Pulmonary artery endothelial cell (primary cell): ENCODE measurements at places on chromosomes 12 and 14. TPM values are rescaled to one million over a fixed set of nuclear protein-coding genes. Genes with fewer than 3 reads are reported as not detected.

Gene CPNE6
- not detected in 2 replicates for total RNA-seq

Gene NAA25
- total RNA-seq = 22.6 and 29.2 TPM in 2 replicates

DNA sequence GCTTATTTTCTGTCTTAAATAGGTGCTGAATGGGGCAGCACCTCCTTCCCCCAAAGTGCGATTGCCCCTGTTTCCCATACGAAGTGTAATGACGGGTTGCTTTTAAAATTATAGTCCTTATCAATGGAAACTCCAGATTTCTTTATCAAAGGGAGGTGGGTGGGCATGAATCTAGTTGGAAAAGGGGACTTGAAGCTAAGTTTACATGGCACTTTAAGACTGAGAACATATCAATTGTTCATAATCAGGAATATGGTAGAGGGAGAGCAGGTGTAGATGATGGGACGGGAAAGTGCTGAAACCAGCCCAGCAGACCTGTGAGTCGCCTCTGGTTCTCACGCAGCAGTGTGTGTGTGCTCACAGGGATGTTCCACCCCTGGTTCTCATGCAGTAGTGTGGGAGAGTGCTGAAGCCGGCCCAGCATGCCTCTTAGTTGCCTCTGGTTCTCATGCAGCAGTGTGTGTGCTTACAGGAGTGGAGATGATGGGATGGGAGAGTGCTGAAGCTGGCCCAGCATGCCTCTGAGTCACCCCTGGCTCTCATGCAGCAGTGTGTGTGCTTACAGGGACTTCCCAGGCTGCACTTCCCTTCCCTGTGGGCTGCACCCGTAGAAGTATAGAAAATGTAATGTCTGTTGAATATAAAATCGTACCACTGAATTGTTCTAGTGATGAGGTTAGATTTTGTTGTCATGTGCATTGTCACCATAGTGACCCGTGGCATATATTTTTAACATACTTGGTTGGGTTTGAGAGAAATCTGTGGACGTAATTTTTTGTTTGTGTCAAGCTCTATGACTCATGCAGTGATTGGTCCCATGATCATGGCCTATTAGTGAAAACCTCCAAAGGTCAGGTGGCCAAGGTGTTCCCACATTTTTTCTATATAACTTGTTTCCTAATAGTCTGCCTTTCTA is 51.6 kb downstream of the GPATCH2L start:
- peak; percentile 20 for DNase-seq

DNA sequence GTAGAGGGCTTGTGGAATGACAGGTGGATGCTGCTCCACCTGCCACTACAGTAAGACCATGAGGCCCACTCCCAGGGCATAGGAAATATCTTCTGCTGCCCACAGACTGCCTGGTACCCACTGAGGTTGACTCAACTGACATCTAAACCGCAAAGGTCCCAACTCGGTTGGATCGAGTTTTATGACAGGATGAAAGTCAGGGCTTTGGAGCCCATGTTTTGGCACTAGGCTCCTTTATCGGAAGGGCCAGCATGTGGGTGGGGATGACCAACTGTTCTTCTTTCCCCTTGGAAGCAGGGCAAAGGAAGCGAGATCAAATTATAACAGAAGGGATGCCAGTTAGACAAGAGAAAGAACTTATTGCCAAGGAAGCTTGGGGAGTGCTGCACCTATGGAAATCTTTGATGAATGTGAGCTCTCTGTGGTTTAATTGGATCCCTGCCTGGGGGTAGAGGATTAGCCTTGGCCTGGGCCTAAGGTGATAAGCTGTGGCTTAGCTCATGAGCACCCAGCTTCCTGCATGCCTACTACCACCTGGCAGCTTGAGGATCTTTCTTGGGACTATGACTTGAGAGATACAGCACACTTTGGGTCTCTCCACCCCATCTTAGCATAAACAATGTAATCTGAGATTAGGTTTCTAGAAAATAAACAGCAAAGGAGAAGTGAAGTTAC is 121.8 kb downstream of the KCNA5 start:
- no peak for DNase-seq

DNA sequence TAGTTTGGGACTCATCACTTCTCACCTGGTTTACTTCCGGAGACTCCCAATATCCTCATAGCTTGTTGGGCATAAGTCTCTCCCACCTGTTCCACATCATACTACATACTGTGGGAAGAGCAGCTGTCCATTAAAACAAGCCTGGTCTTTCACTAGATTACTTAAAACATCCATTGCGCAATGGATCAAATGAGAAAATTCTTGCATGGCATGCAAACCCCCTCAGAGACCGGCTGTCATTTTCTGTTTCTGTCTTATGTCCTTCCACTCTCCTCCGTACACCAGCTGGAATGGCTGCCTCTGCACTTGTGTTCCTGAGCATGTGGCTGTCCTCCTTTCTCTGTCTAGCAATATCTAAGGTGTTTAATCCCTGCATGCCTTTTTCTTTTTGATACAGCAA is 265.6 kb downstream of the TMEM117 start:
- no peak for DNase-seq

GRCh38 chr12:56928262-56928661 is 5.9 kb downstream of the SDR9C7 start:
- no peak for DNase-seq

- no peak for DNase-seq
Measured at GRCh38 chr14:65168840-65169239, 66.5 kb upstream of the MAX start.

Gene PLBD2
- 18.0 and 26.7 TPM in 2 replicates for total RNA-seq

- DNase-seq = no peak
Measured at GRCh38 chr12:46493834-46494181, 121.2 kb upstream of the SLC38A2 start.

GRCh38 chr14:71563492-71564153 is 368.6 kb upstream of the RGS6 start:
- no peak for DNase-seq

GRCh38 chr14:64937821-64938193 is 4.7 kb downstream of the GPX2 start:
- no peak for DNase-seq

DNA sequence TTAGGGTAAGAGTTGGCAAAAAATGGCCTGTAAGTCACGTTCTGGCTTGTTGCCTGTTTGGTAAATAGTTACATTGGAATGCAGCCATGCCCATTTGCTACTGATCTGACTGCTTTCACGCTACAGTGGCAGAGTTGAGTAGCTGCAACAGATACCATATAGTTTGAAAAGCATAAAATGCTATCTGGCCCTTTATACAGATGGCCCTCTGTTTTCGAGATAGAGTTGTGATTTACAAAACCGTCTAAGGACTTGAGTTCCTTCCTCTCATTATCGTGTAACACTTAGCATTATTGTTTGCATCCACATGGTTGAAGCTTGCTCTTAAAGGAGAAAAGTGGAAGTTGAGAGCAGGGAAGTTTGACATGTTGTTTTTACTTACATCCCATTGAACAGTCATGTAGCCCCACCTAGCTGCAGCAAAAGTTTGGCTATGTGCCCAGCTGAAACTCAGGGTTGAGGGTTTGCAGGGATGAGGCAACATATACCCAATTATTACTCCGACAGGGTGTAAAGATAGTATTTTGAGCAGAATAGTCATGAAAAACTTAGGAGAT is 11.3 kb upstream of the SCFD1 start:
- peak; percentile 54 for DNase-seq

DNA sequence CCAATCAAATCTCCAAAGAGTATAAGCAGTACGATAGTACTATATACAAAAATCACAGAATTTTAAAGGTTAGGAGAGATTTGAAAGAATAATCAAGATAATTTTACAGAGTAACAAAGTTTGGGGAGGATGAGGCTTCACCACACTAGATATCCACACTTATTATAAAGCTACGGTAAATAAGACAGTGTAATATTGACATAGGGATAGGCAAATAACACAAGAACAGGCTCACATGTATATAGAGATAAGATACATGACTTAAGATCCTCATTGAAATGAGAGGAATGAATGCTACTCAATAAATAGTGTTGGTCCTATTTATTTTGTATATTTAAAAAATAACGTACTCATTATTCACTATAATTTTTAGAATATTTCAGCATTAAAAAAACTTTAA is 26.2 kb downstream of the NUMB start:
- DNase-seq = no peak

Gene G2E3
- 14.0 and 34.1 TPM in 2 replicates for total RNA-seq

Gene PRIM1
- 12.7 and 16.2 TPM in 2 replicates for total RNA-seq

DNA sequence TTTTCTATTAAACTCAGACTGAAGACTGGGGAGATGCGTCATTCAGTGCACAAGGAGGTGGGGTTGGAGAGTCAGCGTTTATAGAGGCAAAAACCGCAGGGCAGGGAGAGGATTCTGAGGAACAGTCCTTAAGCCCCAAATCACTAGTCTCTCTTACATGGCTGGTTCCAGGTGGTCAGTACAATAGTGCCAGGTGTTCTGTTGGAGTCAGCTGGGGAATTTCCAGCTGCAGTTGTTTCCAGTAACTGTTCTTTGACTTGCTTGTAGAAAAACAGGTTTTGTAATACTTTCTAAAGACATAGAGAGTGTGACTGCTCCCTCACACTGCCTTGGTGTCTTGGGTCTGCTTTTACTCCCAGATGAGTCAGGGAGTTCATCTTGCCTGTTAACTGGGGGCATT is 192.2 kb downstream of the TMTC3 start:
- DNase-seq = no peak

DNA sequence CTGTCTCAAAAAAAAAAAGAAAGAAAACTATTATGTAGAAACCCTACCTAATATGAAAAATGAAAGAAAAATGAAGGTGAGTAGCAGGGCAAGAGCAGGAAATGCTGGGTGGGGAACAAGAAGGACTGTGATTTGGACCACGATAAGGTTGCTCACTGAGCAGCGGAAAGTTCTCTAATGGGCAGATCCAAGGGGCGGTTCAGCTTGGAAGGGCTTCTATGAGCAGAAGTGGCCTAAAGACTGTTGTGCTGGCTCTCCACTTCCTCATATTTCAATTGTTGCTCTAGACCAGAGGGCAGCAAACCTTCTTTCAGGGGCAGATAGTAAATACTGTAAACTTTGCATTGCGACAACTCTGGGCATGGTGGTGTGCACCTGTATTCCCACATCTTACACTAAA is 16.3 kb upstream of the NFYB start:
- no peak for DNase-seq

DNA sequence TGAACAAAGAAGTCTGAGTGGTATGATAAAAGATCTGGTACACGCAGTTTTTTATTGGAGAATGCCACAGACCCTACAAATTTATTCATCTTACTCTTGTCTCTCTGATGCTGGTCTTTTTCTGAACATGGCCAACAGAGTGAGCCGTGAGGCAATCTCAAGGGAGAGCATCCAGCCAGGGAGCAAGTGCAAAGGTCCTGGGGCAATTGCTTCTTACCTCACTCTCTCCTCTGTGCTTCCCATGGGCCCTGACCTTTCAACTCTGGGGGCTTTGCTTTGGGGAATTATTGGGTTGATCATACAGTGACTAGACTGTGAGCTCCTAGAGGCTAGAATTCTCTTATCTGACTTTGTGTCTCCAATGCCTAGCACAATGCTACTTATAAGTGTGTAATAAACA is 171.7 kb downstream of the MYRFL start:
- DNase-seq = no peak

Gene ZC3H14
- total RNA-seq = 53.2 and 77.9 TPM in 2 replicates

DNA sequence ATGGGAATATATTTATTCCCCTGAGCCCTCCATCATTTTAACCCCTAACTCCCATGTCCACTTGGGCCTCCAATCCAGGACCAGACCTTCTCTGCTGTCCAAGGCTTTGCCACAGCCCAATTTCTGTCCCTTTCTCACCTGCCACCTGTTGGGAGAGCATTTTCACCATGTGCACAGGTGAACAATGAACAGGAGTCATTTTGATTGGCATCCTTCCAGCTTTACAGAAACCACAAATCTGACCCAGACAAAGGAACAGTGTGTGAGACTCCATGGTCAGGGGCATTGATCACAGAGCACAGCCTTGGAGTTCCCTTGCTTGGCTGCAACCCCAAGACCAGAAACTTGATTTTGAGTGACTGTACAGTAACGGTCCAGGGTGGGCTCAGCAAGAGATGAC is 91.9 kb downstream of the CRACR2A start:
- no peak for DNase-seq

GRCh38 chr12:7917392-7918267 is 18.4 kb downstream of the SLC2A3 start:
- no peak for DNase-seq

GRCh38 chr14:30240685-30241084 is 313.0 kb upstream of the PRKD1 start:
- no peak for DNase-seq

DNA sequence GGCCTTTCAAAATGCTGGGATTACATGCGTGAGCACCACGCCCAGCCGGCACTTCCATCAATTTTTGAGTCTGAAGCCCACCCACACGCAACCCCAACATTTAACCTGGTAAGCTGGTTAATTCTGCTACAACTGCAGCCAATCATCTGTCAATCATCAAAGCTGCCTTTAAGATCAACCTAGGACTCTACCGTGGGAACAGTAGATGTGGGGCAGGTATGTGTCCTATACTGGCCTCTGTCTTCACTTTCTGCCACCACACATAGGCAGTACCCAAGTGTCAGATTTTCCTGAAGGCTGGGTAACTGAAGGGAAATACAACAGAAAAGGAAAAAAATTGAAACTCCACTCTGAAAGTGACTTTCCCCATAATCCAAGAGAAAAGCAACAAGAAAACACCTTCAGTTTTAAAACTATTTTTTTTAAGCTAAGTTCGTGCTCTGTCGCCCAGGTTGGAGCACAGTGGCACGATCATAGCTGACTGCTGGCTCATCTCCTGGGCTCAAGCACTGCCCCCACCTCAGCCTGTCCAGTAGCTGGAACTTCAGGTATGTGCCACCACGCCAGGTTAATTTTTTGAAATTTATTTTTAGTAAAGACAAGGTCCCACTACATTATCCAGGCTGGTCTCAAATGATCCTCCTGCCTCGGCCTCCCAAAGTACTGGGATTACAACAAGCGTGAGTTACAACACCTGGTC is 22.2 kb downstream of the VCPKMT start:
- no peak for DNase-seq

Gene KCNC2
- total RNA-seq = not detected in 2 replicates

DNA sequence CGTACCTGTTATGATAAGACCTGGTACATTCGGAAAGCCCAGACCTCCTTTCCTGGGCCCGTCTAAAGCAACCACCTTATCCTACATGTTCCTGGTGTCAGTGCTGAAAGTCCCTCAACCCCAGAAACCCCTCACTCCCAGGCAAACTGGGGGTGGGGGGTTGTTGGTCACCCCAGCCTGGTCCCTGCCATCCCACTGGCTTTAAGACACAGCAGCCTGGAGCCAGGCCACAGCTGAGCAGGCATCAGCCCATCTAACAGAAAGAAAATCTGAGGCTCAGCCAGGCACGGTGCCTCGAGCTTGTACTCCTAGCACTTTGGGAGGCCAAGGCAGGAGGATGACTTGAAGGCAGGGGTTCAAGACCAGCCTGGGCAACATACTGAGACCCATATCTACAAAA is 4.5 kb downstream of the SELPLG start:
- DNase-seq = no peak

Gene APOF
- total RNA-seq = not detected in 2 replicates
